ENCODE measurements at places on chromosomes 12 and 14.

DNA sequence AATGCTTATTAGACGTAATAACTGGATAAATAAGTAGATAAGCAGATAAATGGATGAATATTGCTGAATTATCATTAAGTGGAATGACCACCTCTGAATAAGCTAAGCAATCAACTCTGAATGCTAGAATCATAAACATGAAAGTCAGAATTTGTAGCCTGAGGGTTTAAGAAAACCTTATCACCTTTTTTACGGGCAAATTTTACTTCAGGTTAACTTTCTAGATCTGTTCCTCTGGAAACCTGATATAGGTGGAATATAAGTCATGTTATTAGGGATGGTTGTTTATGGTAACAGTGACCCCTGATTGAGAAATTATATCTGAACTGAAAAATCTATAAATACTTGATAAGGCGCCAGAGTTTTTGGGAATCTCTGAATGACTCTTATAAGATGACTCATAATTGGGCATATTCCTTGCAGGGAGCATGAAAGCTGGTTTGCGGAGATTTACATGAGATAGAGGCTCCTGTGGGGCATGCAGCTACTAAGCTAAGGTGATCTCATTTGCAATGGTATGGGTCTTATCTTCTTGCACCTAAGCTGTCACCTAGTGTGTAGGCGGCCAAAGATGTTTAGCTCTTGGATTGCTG lies 12.1 kb downstream of the SPX start:
- no peak for DNase-seq

GRCh38 chr14:23300687-23301223 lies 1.9 kb downstream of the PPP1R3E start:
- DNase-seq = no peak

GRCh38 chr12:107612508-107612907 lies 73.1 kb upstream of the PWP1 start:
- no peak for DNase-seq

GRCh38 chr14:98912655-98913054 lies 359.3 kb downstream of the BCL11B start:
- no peak for DNase-seq

GRCh38 chr12:124428136-124428791 lies 133.4 kb downstream of the RFLNA start:
- no peak for DNase-seq

- no peak for DNase-seq
Observed at GRCh38 chr14:53640695-53641094, 315.9 kb downstream of the BMP4 start.

- DNase-seq = no peak
Observed at GRCh38 chr12:86015026-86015425, 140.9 kb downstream of the NTS start.

Measured in activated gamma-delta T cell treated with anti-CD3 and anti-CD28 coated beads, Interleukin-2, amount 50 U/mL, for 16 hours (primary cell).